ENCODE measurements at places on chromosomes 6 and 20.

DNA sequence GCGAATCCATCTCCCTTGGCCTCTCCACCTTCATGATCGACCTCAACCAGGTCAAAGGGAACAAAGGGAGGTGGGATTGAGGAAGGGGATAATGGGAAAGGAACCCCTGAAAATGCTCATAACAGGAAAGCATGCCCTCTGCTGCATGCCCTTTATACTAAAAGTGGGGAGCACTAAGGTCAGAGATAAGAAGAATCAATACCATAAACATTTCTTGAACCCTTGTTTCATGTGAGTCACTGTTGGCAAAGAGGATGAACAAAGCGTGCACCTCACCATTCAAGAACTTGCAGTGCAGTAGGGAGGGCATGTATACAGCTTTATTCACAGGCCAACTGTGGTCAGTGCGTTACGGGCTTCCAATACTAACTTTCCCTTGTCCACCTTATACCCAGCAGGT, 1.7 kb upstream of the SAPCD1 start:
- DNase-seq = no peak

GRCh38 chr20:34301587-34302311, 1.4 kb downstream of the AHCY start:
- no peak for DNase-seq

- DNase-seq = no peak
These were observed 45.5 kb downstream of the TTI1 start for GRCh38 chr20:37987602-37988290.

DNA sequence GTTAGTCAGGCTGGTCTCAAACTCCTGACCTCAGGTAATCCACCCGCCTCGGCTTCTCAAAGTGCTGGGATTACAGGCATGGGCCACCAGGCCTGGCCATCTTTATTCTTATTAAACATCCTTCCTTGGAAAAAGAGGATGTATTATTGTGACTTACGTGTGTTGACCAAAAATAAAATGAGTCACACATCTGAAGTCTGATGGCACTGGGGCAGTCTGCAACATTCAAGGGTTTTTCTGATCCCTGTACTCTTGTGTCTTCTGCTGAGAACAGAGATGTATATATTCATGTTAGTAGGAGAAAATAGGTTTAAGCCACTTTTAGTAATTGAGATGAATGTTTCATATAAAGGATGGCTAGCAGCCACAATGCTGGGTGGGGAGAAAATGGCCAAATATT, 129.9 kb upstream of the RIPOR2 start:
- DNase-seq = no peak

DNA sequence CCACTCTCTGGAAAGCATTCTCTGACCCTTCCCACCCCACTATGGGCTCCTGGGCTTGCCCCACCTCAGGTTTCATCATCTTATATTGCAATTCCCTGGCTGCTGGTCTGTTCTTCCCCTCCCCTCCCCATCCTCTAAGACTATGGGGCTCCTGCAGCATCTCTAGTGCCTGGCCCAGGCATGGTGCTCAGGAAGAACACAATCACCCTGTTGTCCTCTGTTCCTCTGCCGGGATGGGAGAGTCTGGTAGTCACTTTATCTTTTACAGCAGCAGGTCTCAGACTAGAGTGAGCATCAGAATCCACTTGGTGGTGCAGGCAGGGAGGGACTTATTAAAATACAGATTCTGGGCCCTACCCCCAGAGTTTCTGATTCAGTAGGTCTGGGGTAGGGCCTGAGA, 5.0 kb upstream of the LPIN3 start:
- DNase-seq = no peak

DNA sequence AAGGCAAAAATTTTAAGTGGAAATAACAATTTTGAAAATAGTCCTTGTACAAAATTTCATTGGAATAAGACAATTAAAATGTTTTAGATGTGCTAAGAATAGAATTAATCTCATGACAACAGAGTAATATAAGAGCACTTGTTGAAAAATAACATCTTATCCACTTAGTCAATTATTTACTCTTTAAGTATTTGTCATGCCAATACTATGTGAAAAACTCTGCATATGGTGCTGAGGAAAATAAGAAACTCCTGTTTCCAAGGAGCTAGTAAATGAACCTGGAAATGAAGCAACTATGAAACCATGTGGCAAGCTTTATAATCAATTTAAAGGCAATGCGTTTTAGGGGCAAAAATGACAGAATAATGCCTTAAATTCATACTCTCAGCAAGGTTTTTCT, 42.7 kb upstream of the HCRTR2 start:
- DNase-seq = no peak

- DNase-seq = no peak
These were observed 106.5 kb downstream of the CDH26 start for GRCh38 chr20:60064554-60065196.
